ENCODE measurements at places on chromosomes 3 and 15. TPM values are rescaled to one million over a fixed set of nuclear protein-coding genes. Genes with fewer than 3 reads are reported as not detected.

The TMEM266 gene
- 0.26 TPM for total RNA-seq

The SPRED1 gene
- 39.0 TPM for total RNA-seq

The CLCN2 gene
- 1.8 TPM for total RNA-seq

The KATNBL1 gene
- total RNA-seq = 35.0 TPM

The CCK gene
- total RNA-seq = 1.0 TPM

The SLC38A3 gene
- not detected for total RNA-seq

The CILP gene
- total RNA-seq = 0.26 TPM

The ZKSCAN7 gene
- total RNA-seq = 13.2 TPM

The OSTN gene
- total RNA-seq = 31.9 TPM

The AGTR1 gene
- 1.5 TPM for total RNA-seq

The NME9 gene
- not detected for total RNA-seq

The TARS3 gene
- total RNA-seq = 9.5 TPM

The GOLGA8J gene
- total RNA-seq = not detected

- DNase-seq = no peak
Observed at GRCh38 chr3:131702146-131702545, 199.4 kb upstream of the MRPL3 start.

- DNase-seq = no peak
Observed at GRCh38 chr3:195551381-195551978, 8.4 kb upstream of the PPP1R2 start.

- DNase-seq = peak; percentile 78
Observed at GRCh38 chr3:155158346-155159037, 78.4 kb downstream of the MME start.

GRCh38 chr3:174776636-174777035 lies 82.5 kb upstream of the NAALADL2 start:
- DNase-seq = no peak

GRCh38 chr3:147945968-147946519 lies 536.9 kb downstream of the ZIC1 start:
- peak; percentile 95 for DNase-seq

DNA sequence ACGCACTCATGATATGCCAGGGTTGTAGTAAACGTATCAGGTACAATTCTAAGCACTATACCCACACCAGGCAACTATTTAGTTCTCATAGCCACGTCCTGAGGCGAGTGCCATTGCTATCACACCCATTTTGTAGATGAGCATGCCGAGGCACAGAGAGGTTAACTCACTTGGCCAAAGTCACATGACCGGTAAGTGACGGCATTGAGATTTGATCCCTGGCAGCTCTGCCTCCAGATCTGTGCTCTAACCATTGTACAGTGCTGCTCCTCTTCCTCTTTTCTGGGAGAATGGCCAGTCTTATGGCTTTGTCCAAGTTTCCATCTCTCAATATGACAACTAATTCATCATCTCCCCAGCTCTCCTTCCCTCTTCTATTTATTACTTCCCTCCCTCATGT lies 18.9 kb upstream of the ATP2B2 start:
- no peak for DNase-seq

DNA sequence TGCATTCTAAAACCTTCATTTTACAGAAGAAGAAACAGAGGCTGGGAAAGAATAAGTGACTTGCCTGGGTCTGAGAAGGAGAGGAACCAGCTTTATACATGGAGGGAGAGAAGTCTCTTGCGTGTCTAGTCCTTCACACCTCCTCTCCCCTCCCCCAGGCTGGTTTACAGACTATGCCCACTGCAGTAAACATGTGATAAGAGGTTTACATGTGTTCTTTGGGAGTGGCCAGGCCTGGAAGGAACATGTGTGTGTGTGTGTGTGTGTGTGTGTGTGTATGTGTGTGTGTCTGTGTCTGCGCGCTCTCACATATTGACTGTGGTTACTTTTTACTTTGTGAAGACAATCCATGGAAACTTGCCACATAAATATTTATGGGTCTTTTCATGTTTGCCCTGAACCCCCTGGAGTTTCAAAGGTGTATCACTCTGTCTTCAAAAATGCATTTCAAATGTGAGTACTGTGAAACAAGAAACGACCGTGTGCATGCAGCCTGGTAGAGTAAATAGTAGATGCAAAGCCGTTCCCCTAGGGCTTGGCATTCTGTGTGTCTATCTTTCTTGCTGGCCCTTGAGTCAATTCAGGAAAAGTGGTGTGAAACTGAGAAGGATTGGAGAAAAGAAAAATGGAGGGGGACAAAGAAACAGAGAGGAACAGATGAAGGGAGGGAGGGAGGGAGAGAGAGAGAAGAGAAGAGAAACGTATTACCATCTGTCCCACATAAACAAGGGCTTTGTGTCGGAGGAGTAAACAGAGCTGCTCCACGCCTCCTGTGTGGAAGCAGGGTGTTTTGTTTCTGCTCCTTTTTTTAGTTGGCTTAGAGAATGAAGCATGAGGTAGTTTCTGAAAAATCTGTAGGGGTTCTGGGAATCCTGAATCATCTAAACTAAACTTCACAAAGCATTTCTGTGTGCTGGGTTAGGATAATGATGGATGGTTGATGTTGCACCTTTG lies 51.7 kb downstream of the CLDN11 start:
- peak; percentile 80 for DNase-seq

DNA sequence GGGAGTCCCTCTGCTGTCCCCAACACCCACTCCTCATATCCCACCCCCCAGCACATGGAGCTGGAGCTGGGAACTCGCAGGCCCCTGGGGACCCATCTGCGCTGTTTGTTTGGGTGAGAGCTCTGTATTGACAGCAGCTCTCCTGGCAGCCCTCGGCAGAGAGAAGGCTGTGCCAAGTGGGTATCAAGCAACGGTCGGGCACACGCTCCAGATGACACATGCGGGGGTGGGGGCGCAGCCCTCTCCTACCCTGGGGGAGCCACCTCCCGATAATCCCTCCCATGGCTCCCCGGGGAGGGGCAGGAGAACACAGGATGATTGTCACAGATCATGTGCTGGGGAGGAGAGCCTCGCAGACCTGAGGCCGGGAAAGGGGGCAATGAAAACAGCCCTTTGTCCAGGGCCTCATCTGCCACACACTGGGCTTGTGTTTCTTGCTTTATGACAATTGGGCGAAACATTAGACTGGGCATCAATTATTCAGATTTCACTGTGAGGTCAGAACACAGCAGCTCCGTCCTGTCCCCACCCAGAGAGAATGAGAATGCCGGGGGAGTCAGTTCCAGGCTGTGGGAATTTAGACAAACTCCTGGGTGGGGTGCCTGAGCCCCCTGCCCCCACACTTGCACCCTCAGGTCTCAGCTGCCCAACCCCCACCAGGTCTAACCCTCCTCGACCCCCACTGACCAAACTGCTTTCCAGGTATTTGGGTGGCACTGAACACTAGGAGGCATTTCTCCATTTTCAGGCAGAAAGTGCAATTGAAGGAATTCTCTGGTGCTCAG lies 46.4 kb upstream of the KLF13 start:
- DNase-seq = no peak

- no peak for DNase-seq
Observed at GRCh38 chr3:114834175-114834940, 312.7 kb downstream of the ZBTB20 start.

DNA sequence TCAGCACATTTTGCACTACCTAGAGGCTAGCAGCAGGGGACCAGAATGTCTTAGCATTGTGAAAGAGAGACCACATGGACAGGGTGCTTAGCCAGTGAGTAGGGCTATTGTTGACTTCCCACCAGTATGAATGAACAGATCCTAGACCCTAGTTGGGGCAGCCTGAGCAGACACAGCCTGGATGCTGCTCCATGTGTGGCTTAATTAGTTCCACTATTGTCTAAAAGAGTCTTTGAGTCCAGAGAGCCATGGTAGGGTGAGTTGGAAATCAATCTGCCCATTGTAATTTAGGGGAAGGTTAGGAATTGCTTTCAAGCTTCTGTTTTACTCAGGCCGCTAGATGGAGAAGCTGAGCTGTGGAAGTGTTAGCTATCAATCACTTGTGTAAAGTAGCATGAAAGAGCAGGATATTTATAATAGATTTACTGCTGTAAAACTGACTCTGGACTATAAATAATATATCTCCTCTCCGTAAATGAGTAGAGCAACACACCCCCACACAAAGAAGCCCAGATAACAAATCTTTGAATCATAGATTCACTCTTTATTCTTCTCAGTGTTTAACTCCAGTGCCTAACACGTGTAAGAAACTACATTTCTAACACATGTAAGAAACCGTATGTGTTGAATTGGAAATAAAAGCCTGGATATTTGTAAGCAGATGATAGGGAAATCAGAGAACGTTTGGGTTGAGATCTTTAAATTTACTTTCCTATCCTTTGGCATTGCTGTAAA lies 4.1 kb upstream of the GCSAM start:
- peak; percentile 28 for DNase-seq

GRCh38 chr15:71469413-71469812 lies 340.9 kb upstream of the NR2E3 start:
- no peak for DNase-seq

GRCh38 chr3:153614563-153614962 lies 452.5 kb downstream of the RAP2B start:
- peak; percentile 85 for DNase-seq

DNA sequence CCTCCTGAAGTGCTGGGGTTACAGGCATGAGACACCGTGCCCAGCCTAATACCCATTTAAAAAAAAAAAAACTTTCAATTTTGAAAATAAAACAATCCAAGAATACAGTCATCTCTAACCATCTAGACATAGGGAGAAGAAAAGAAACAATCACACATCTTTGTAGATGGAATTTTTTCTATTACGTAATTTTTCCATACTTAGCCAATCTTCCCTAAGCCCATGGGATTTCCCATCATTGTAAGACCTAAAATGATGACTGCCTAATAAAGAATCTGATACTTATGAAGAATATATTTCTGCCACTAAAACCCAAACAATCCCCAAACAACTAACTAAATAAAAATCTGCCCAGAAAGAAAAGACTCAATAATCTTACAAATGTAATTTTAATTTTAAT lies 88.7 kb downstream of the CBLB start:
- DNase-seq = no peak

DNA sequence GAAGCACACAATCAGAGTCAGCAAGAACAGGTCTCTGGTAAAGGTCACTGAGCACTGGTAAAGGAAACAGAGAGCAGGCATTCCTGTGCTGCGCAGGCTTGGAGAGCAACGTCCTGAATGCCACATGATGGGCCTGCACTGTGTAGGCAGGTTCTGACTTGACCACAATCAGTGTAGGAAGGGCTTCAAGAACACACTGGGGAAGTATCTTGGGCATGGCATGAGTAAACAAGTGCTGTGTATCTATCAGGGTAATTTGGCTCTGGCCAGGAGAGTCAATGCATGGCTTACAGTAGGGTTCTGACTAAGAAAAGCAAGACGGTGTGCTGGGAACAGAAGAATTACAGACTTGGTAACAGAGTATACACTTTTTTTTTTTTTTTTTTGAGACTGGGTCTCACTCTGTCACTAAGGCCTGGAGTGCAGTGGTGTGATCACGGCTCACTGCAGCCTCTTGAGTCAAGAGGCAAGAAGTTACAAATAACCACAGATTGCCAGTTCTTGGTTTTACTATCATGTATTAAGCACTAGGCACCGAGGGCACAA lies 30.6 kb downstream of the TBC1D2B start:
- DNase-seq = no peak

- no peak for DNase-seq
Observed at GRCh38 chr15:22861161-22861560, 22.7 kb downstream of the NIPA2 start.

DNA sequence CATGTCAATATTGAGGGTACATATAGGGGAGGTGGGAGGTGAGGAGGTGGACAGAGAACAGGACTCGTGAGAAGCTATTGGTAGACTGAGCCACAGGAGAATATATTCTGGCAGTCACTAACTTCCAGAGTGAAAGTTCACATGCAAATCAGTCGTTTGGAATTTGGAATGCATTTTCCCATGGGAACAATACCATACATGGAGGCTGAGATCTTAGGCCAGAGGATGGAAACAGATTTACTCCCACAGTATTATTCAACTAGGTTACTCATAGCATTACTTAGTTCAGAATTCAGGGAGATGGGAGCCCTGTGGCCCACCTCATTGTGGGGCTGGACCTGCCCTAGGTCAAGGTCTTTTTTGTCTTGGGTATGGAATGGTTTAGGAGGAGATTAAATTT lies 36.4 kb upstream of the ABHD2 start:
- DNase-seq = peak; percentile 97

GRCh38 chr15:82808634-82809041 lies 790 bp upstream of the WHAMM start:
- no peak for DNase-seq

- peak; percentile 44 for DNase-seq
Observed at GRCh38 chr15:31387479-31388118, 61.0 kb downstream of the KLF13 start.

DNA sequence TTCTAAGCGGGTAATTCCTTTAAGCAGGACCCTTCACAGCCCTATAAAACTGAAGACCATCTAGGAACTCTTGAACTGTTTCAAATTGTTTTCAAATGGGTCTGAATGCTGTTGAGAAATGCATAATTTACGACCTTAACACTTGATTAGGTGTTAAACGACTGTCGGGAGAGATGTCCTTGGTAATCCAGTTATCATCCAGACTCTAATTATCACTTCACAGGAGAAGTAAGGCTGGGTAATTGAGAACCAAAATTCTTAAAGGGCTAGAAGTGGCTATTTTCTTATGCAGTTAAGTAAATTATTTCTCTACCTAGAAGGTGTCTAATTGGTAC lies 276.7 kb upstream of the TBC1D5 start:
- DNase-seq = no peak

- DNase-seq = no peak
Observed at GRCh38 chr3:194866236-194866635, 180.6 kb downstream of the FAM43A start.

- DNase-seq = no peak
Observed at GRCh38 chr3:189966843-189967242, 153.9 kb downstream of the P3H2 start.

GRCh38 chr3:169052465-169053302 lies 610.8 kb downstream of the MECOM start:
- DNase-seq = peak; percentile 20

All from fibroblast of lung (primary cell).